ENCODE measurements at places on chromosomes 7 and 10. TPM values are rescaled to one million over a fixed set of nuclear protein-coding genes. Genes with fewer than 3 reads are reported as not detected.

MRLN gene
- total RNA-seq: not detected

DENND10 gene
- total RNA-seq: 24.6 TPM

PTF1A gene
- not detected for total RNA-seq

PARD3 gene
- 35.1 TPM for total RNA-seq

ANLN gene
- total RNA-seq: 2.3 TPM

GATA3 gene
- 1.2 TPM for total RNA-seq

MOGAT3 gene
- total RNA-seq: not detected

PDZD7 gene
- total RNA-seq: 0.22 TPM

ITGB8 gene
- total RNA-seq: 2.0 TPM

CACNB2 gene
- total RNA-seq: 31.8 TPM

RRP12 gene
- total RNA-seq: 22.5 TPM

TACC2 gene
- 445 TPM for total RNA-seq

ZNF365 gene
- 0.48 TPM for total RNA-seq

SLC18A3 gene
- not detected for total RNA-seq

COBL gene
- 93.0 TPM for total RNA-seq

ANXA8 gene
- total RNA-seq: not detected

CCDC7 gene
- total RNA-seq: 31.2 TPM

FAM241B gene
- 4.2 TPM for total RNA-seq

VSIR gene
- 97.3 TPM for total RNA-seq

Measured in heart right ventricle (tissue), 16 donors.